ENCODE measurements at places on chromosomes 3 and 15. TPM values are rescaled to one million over a fixed set of nuclear protein-coding genes. Genes with fewer than 3 reads are reported as not detected.

DNA sequence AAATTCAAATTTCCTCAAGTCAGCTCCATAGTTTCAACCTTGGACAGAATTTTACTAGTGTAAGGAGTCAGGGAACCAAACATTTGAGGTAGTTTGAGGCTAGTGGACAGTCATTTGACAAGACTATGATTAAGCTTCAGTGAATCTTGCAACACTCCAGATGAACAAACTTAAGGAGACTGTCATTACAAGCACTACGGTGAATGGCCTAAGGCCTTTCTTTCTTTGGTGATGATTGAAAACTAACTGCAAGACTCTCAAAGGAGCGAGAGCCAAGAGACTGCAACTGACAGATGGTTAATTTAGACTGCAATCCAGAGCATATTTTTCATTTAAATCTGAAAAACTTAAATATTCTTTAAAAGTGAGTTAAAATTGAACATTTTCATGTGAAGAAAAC, 272.3 kb upstream of the NECTIN3 start:
- H3K4me3 ChIP-seq = no peak overlapping the region
- no peak for DNase-seq
- H3K36me3 ChIP-seq = no peaks in the 10 kb centered on the region
- H3K27me3 ChIP-seq = no peaks in the 10 kb centered on the region
- no peaks in the 10 kb centered on the region for H3K4me1 ChIP-seq

DNA sequence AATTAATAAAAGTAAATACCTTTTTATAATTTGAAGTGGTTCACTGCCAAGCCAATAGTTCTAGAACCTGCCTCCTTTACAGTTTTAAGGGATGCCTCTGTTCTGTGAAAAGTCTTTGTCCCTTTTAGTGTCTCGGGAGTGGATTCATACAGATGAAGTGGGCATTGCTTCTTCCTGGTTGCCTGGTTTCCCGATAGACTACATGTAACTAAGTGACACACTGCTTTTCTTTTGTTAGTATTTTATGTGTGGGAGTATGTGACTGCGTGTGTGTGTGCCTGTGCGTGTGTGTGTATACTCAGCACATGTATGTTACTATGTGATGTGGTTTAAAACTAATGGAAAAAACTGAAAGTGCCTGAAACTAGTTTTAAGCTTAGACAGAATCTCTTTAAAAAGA, 21.1 kb downstream of the PSMD6 start:
- H3K4me3 ChIP-seq = no peak overlapping the region
- H3K36me3 ChIP-seq = no peaks in the 10 kb centered on the region
- DNase-seq = no peak
- no peak overlapping the region for H3K27ac ChIP-seq
- H3K4me1 ChIP-seq = no peaks in the 10 kb centered on the region

- no peaks in the 10 kb centered on the region for H3K4me1 ChIP-seq
- DNase-seq = no peak
- no peak overlapping the region for H3K27ac ChIP-seq
- no peak overlapping the region for H3K4me3 ChIP-seq
- no peaks in the 10 kb centered on the region for H3K36me3 ChIP-seq
These were observed 776.1 kb downstream of the ROBO1 start for GRCh38 chr3:78991656-78992055.

GRCh38 chr15:36907295-36907694, 193.1 kb downstream of the MEIS2 start:
- H3K4me1 ChIP-seq = peaks cover 74% of the 10 kb centered on the region
- H3K27me3 ChIP-seq = no peaks in the 10 kb centered on the region
- no peaks in the 10 kb centered on the region for H3K36me3 ChIP-seq
- no peak overlapping the region for H3K4me3 ChIP-seq

GRCh38 chr15:90596943-90597342, 67.2 kb downstream of the CRTC3 start:
- DNase-seq = no peak
- H3K36me3 ChIP-seq = no peaks in the 10 kb centered on the region
- no peak overlapping the region for H3K4me3 ChIP-seq
- H3K27me3 ChIP-seq = no peaks in the 10 kb centered on the region
- H3K4me1 ChIP-seq = no peaks in the 10 kb centered on the region
- H3K27ac ChIP-seq = no peak overlapping the region

- H3K4me1 ChIP-seq = no peaks in the 10 kb centered on the region
- DNase-seq = no peak
- H3K27ac ChIP-seq = no peak overlapping the region
- H3K27me3 ChIP-seq = no peaks in the 10 kb centered on the region
These were observed 37.8 kb upstream of the IL20RB start for GRCh38 chr3:136919799-136920580.

DNA sequence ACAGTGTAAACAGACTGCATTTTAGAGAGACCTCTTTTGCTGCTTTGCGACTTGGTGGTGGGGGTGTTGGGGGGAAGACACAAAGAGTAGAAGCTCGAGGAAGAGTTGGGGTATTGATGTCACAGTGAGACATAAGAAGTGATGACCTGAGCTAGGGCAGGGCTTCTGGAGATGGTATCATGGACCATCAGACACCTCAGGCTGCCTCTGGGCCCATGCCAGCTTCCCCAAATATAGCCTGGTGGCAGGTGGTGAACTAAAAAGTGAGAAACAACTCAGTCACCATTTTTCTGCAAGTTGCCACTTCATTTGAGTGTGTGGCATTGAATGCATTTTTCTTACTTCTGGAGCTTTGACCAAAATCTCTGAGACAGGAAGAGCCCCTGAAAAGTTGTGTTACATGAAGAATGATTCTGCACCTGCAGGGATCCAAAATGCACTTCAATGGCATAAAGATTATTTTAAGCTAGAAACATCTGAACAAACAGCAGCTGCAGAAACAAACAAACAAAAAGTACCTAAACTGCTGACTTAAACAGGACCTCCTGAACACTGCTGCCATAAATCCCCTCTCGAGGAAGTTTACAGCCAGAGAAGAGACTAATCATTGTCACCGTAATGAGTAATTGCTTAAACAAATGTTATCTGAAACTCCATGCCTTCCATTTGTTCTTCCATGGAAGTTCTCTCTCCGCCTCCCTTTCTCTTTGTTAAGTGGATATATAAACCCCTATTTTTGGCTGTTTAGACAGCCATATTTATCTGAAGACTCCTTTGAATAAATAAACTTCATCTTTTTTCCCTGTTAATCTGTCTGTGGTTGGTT, 15.2 kb upstream of the XIRP1 start:
- H3K4me1 ChIP-seq = 0 out of 2 replicates have a peak, but pooled peaks cover 3% of the 10 kb centered on the region
- no peaks in the 10 kb centered on the region for H3K27me3 ChIP-seq
- no peak for DNase-seq
- H3K4me3 ChIP-seq = no peak overlapping the region
- H3K36me3 ChIP-seq = no peaks in the 10 kb centered on the region
- no peak overlapping the region for H3K27ac ChIP-seq

DNA sequence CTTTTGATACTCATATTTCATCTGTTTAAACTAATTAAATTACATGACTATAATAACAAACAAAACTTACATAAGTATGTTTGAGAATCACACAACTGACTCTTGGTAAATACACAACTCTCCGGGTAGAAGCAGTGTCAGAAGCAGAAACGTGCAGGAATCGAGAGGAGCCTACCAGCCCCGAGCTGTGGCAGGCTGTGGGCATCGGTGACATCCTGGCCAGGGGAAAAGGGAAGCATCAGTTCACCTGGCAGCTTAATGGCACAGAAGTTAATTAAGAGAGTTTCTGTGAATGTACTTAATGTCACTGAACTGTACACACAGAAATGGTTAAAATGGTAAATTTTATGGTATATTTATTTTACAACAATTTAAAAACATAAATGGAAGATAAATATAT, 90.2 kb downstream of the CRTC3 start:
- no peaks in the 10 kb centered on the region for H3K27me3 ChIP-seq
- no peak overlapping the region for H3K27ac ChIP-seq

DNA sequence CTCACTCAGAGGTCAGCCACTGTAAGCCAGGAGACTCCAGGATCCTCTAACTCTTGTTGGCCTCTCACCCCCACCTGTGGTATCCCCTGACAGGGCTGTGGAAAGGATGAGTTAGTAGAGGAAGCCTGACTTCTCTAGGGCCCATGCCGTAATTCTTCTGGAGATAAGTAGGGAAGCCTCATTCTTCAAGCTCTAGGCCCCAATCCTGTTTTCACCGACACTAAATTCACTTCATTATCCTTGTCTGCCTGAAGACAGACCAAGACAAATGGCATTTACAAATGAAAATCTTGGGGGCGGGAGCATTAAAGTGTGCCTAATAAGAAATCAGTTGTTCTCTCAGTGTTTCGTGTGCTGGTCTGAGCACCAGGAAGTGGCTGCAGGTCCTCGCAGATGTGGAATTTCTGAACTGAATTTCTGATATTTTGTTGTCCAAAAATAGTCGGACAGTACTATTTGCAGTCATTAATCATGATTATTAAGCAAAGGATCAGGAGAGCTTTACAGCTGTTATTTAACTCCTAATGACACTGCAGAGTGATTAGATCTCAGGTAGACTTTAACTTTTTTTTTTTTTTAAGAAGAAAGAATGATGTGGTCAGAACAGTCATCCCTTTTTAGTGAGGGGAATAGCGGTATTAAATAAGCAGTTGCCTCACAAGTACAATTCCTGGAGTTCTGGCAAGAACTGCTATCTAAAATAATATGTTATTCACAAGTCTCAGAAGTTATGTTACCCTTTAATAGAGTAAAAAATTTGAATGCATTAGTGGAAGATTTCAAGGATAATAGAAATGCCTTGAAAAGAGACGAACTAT, 58.4 kb downstream of the RBMS3 start:
- DNase-seq = no peak
- no peaks in the 10 kb centered on the region for H3K36me3 ChIP-seq
- no peaks in the 10 kb centered on the region for H3K4me1 ChIP-seq
- H3K27me3 ChIP-seq = no peaks in the 10 kb centered on the region

- no peaks in the 10 kb centered on the region for H3K36me3 ChIP-seq
- no peak for DNase-seq
These were observed 247.9 kb downstream of the SATB1 start for GRCh38 chr3:18177271-18177670.

GRCh38 chr15:60077581-60078359, 73.7 kb downstream of the FOXB1 start:
- no peaks in the 10 kb centered on the region for H3K4me1 ChIP-seq
- H3K27me3 ChIP-seq = no peaks in the 10 kb centered on the region
- no peak for DNase-seq

GRCh38 chr3:60081381-60082095, 1031.7 kb upstream of the CFAP20DC start:
- no peak overlapping the region for H3K27ac ChIP-seq
- H3K4me3 ChIP-seq = no peak overlapping the region
- no peaks in the 10 kb centered on the region for H3K4me1 ChIP-seq
- DNase-seq = no peak
- no peaks in the 10 kb centered on the region for H3K36me3 ChIP-seq

GRCh38 chr3:13791198-13792050, 88.4 kb downstream of the WNT7A start:
- no peak overlapping the region for H3K4me3 ChIP-seq
- no peaks in the 10 kb centered on the region for H3K27me3 ChIP-seq
- no peaks in the 10 kb centered on the region for H3K4me1 ChIP-seq
- DNase-seq = no peak

- H3K4me3 ChIP-seq = no peak overlapping the region
- no peak for DNase-seq
- no peak overlapping the region for H3K27ac ChIP-seq
These were observed 199.8 kb downstream of the TCF12 start for GRCh38 chr15:57118013-57118799.

- no peaks in the 10 kb centered on the region for H3K36me3 ChIP-seq
- DNase-seq = no peak
- H3K4me3 ChIP-seq = no peak overlapping the region
- no peaks in the 10 kb centered on the region for H3K27me3 ChIP-seq
- peaks cover 21% of the 10 kb centered on the region for H3K4me1 ChIP-seq
These were observed 322.3 kb upstream of the TBL1XR1 start for GRCh38 chr3:177519588-177519987.

GRCh38 chr3:103924544-103924943, 1442.2 kb upstream of the ALCAM start:
- no peaks in the 10 kb centered on the region for H3K36me3 ChIP-seq
- no peaks in the 10 kb centered on the region for H3K27me3 ChIP-seq
- H3K4me1 ChIP-seq = no peaks in the 10 kb centered on the region
- H3K4me3 ChIP-seq = no peak overlapping the region
- H3K27ac ChIP-seq = no peak overlapping the region

DNA sequence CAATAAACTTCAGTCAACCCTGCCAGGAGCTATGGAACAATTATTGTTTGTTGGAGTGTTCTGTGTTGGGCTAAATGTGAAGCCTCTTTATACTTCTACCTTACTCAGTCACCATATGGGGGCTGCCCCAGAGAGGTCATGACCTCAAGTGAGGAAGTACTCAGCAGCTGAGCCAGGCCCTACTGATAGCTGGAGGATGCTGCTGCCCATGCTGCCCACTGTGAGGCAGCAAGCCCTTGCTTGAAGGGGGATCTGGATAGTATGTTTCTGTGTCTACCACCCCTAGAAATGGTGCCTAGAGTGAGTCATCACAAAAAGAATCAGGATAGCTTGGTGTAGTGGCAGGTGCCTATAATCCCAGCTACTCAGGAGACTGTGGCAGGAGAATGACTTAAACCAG, 4.5 kb upstream of the RPL24 start:
- no peaks in the 10 kb centered on the region for H3K27me3 ChIP-seq
- H3K36me3 ChIP-seq = no peaks in the 10 kb centered on the region
- no peak for DNase-seq

DNA sequence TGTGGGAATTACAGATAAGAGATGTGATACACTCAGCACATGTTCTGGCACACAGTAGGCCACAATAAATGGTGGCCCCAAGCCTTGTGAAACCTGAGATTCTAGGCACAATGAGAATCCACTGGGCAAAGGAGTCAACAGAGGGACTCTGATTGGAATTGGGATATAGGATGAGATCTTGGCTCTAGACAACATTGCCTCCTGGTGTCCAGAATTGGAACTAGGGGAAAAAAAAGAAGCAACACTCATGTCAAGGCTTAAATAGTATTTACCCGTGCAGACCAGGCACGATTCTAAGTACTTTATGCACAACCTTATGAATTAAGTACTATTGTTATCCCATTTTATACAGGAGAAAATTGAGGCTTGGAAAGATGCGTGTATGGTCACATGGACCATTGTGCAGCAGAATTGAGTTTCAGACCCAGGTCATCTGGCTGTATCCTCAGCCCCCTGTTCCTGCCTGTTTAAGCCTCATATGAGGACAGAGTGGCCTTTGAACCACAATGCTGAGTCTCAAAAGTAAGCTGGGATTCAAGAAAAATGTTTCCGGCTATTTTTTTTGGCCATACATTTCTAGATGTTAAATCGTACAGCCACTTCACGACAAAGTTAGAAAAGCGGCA, 124.8 kb downstream of the SV2B start:
- no peak overlapping the region for H3K27ac ChIP-seq
- no peaks in the 10 kb centered on the region for H3K27me3 ChIP-seq
- no peak overlapping the region for H3K4me3 ChIP-seq
- H3K4me1 ChIP-seq = no peaks in the 10 kb centered on the region
- no peaks in the 10 kb centered on the region for H3K36me3 ChIP-seq

The VIPR1 gene
- total RNA-seq = 3.7 TPM

The TUSC7 gene
- not detected for total RNA-seq

The GOLGA8R gene
- not detected for total RNA-seq

The NCK1 gene
- total RNA-seq = 41.2 TPM

The THPO gene
- 1.6 TPM for total RNA-seq

The SLC28A1 gene
- not detected for total RNA-seq

The GPR176 gene
- 14.4 TPM for total RNA-seq

The FETUB gene
- total RNA-seq = 0.30 TPM

All from Caco-2 (cell line).